ENCODE measurements at places on chromosomes 1 and 21.

DNA sequence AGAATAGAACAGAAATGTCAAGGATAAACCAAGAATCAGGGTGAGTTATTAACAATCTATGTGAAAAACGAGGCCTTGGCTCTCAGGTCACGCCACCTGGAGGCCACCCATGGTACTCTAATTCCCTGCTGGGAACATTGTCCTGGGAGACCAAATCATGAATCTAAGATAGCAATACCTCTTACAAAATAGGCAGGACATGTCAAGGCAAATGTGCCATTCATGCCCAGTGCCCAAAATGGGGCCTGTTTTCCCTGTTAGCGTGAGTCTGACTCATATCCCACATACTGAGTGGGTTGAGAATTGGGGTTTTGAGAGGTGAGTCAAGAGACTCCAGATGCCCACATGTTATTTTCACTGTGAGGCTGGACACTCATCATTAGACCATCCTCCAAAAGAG lies 380.8 kb downstream of the HHIPL2 start:
- DNase-seq, result no peak

DNA sequence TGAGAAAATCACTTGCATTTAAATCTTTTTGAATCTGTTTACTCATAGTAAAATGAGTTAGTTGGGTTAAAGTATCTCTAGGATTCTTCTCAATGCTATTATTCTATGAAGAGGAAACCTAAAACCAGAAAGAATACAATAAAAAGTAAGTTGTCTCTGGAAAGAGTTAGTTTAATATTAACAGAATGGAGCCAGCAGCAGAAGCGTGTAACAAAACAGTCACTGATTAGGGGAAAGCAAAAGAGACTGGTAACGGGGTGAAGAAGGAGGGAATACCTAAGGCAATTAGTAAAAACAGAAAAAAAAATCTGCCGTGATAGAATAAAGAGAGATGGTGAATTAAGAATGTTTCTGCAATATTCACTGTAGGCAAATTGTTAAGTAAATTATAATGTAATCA lies 60.0 kb downstream of the NRDC start:
- DNase-seq, result no peak

- no peak for DNase-seq
Measured at GRCh38 chr1:72229893-72230292, 52.4 kb downstream of the NEGR1 start.

DNA sequence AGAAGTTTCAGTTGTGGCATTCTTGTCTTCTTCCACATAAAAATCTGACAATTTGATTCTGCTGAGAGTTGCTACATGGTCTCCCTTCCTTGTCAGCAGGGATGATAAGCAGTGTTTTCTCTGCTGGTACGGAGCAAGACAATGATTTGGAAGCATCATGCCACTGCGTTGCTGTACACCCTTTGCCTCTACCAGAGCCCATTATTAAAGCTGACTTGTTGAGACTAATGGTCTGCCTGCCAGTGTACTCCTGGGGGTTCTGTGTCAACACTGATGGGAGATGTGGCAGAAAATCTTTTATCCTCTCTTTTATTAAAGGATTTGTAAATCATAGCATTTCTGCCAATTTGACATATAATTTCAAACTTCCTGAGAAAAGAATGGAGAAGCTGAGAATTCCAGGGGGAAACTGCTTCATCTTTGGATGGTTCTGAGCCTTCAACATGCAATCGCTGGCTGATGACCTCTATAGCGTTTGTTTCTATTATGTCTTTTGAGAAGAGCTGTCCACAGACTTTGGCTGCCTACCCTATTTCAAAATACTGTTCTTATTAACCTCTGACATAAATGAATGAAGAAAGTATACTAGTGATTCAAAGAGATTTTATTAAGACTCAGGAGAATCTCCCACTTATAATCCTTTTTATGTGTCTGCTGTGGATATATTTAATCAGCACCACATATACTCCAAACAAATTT lies 47.9 kb upstream of the DYNLT5 start:
- no peak for DNase-seq

- DNase-seq, result no peak
Measured at GRCh38 chr1:5947071-5947821, 45.0 kb downstream of the NPHP4 start.

DNA sequence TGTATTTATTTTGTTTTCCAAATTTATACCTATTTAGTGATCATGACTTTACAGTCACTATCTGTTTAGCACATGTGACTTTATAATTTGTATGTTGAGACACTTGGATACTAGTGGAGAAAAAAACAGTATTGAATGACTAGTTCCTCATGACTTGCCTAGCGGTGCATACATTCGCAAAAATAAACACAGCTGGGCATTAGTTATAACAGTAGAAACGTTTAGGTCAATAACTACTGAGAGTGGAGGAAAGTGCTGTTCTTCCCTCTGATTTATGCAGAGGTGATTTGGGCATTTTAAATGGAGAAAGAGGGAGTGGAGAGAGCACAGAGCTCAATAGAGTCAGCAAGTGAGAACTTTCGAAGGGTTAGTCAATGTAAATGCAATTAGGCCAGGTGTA lies 1679.0 kb upstream of the B3GALT2 start:
- DNase-seq, result no peak

- DNase-seq, result no peak
Measured at GRCh38 chr1:202654079-202654478, 56.2 kb downstream of the SYT2 start.

GRCh38 chr1:228687587-228687986 lies 47.7 kb upstream of the RHOU start:
- no peak for DNase-seq

DNA sequence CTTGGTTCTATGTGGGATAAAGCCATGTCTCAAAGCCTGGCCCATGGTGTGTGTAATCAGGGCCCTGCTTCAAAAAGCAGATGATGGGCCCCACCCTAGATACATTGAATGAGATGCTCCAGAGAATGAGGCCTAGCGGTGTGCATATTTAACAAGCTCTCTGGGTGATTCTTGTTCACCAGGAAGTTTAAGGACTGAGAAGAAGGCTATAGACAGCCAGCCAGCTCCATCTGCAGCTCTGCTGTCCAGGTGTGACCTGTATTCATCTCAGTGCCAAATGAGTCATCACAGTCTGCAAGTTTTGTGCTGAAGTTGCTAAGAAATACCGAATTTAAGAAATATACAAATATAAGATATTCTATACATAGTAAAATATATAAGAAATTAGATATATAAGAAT lies 182.0 kb upstream of the RUNX1 start:
- no peak for DNase-seq

Measured in activated CD4-positive, alpha-beta T cell treated with anti-CD3 and anti-CD28 coated beads, Interleukin-2, amount 50 U/mL, for 1 hour (primary cell).